Large intestine (tissue), 12 donors: ENCODE measurements at places on chromosomes 1 and 21.
A peak's percentile ranks its signal among the peaks of the same experiment; 100 is the strongest.

- no peak for DNase-seq
These were observed 72.1 kb downstream of the PGBD5 start for GRCh38 chr1:230354005-230354404.

DNA sequence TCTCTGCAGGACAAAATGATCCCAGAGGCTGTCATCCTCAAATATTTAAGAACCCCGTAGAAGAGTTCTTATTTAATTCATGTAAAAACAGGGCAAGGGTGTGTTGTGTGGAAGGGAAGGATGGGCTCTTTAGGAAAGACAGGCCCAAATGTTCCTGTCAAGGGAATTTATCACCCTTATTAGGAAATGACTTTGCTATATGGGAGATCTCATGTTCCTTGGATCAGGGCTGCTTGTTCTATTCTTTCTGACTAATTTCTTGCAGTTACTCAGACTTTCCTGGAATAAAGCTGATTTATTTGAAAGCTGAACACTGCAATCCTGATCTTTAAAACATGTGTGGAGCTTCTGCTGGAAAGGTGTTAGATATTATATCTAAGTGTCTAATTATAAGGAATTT lies 72.8 kb downstream of the SELENOF start:
- no peak for DNase-seq

GRCh38 chr1:228034954-228035837 lies 28.4 kb downstream of the WNT3A start:
- DNase-seq: no peak

GRCh38 chr1:28313702-28314546 lies 14.9 kb upstream of the MED18 start:
- peak; percentile 79 for DNase-seq

DNA sequence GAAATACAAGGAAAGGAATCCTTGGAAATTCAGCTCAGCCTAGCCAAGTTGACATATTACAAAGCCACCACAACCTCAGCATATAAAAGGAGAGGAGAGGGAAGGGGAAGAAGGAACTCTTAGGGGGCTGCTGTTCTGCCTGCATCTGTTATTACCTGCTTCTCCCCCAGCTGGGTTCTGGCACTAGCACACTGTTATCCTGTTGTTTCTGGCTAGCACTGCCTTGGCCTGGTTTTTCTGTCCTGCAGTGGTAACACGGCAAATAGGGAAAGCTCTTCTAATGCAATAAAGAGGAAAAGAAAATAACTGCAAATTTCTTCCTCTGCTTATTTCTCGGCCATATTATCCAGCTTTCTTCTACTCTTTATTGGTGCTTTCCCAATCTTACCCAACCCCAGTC lies 16.5 kb upstream of the VCAM1 start:
- no peak for DNase-seq

DNA sequence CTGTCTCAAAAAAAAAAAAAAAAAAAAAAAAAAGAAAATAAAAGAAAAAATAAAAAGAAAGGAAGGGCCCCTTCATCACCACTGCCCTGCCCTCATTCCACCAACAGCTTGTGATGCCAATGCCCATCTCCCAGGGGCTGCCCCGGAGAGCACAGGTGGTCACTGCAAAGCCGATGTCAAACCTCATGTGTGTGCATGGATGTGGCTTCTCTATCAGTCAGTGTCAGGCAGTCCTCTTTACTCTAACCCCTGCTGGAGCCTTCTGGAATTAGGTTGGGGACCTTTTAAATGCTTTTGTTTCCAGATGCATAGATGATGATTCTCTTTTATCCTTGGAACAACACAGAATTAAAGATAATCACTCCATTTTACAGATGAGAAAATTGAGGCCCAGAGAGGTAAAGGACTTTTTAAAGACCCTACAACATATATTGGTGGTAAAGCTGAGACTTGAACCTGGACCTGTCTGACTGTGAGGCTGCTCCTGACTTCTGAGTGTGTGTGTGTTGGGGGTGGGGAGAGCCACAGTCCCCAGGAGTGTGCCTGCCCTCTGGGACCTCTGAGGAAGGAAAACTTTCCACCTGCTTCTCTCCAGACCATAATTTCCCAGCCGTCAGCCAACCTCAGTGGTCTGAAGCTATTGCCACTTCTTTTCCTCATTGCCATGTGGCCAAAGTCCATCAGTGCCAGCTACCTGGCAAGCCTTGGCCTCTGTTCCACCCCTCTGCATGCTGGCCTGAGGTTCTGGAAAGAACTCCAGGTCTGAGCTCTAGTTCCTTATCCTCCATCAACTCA lies 3.0 kb upstream of the TMEM54 start:
- DNase-seq: peak; percentile 78

DNA sequence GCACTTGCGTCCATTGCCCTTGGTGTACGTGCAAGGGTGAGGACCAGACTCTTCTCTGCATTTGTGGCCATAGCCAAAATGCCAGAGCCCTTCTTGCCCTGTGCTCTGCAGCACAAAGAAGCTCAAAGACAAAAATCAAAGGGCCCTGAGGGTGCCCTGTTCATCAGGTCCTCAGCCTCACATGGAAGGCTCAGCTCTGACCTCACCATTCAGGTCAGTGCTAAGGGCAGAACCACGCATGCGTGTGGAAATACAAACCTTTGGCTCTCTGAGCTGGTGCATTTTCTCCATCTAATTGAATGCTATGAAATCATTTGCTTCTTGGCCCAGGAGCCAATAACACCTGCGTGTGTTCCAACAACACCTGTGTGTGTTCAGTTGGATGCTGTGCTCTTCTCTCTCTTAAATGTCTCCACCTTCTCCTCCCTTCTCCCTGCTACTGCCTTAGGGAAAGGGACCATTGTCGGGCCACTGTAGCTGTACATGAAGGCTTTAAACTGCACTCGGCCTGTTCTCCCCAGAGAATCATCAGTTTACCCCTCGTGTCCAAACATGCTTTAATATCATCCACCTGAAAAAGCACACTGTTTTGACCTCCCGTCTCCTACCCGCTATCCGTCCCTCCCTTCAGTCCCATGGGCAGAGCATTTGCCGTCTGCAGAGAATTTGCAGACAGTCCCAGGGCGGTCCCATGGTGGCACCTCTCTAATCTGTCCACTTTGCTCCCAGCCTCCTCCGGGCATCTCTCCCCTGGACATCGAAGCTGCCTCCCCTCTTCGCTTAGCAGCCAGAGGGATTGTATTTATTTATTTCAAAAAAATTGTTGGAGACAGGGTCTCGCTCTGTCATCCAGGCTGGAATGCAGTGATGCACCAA lies 60.6 kb downstream of the EVA1C start:
- DNase-seq: no peak

GRCh38 chr1:160628799-160629263 lies 18.0 kb downstream of the SLAMF1 start:
- no peak for DNase-seq

DNA sequence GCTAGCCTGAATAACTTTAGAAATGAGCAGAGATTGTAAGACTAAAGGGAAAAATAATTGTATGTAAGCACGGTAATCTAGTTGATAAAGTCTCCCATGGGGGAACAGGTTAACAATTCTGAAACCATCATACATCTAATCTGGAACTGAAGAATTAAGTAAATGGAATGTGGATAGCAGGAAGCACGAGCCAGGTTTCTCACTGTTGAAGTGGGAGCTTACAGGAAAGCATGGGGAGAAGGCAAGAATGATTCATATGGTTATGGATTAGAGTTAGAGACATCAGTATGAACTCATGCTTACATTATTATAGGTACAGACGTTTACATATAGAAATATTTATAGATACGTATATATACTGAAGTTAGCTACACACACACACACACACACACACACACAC lies 83.0 kb downstream of the LEPR start:
- no peak for DNase-seq

DNA sequence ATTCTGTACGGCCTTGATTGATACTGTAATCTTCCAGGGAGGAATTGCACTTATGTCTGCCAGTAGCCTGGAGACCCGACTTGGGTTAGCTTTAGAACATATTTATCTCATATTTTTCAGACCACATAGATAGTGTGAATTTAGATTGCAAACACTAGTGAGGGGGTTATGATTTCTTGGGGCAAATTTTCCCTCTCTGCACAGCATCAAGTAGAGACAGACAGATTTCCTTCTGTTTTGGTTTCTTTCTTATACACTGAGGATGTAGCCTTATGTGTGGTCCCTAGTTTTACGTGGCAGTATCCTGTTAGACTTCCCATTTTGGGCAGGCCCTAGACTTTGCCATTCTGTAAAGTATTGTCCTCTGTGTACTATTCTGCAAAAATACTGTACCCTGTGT lies 29.0 kb downstream of the SOAT1 start:
- DNase-seq: no peak

DNA sequence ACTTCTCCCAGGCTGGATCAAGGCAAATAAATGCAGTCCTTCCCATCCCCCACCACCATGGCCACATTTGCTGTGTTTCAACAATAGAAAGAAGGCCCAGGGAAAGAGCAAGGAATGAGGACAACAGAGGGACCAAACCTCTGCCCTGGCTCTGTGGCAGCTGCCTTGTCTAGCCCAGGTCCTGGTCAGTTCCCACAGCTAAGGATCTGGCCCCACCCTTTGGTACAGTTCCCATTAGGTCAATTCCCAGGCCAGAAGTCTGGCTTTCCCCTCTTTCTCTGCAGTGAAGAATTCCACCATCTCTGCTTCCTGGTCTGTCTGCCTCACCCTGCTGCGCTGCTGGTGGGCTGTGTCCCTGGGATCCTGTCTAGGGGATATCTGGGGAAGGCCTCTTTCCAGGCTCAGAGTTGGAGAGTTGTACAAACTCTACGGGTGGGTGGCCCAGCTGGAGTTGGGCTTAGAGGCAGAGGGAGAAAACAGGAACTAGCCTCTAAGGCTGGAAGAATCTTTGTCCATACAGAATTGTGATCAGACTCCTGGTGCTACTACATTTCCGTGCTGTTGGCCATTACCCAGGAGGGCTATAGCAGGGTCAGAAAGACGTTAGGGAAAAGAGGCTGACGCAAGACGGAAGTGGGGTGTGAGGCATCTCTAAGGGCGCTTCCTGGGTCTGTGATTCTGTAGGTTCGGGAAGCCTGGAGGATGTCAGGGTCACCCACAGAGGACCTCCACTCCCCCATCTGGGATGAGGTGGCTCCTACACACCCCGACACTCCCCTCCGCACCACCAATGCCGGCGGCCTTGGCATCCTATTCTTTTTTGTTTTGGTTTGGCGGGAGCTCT lies 953 bp upstream of the NDUFS2 start:
- no peak for DNase-seq

- no peak for DNase-seq
These were observed 210.3 kb downstream of the SETD4 start for GRCh38 chr21:35850029-35850428.

- no peak for DNase-seq
These were observed 44.1 kb downstream of the STYXL2 start for GRCh38 chr1:167137793-167138510.

GRCh38 chr1:157115429-157115838 lies 15.8 kb upstream of the ETV3L start:
- no peak for DNase-seq

DNA sequence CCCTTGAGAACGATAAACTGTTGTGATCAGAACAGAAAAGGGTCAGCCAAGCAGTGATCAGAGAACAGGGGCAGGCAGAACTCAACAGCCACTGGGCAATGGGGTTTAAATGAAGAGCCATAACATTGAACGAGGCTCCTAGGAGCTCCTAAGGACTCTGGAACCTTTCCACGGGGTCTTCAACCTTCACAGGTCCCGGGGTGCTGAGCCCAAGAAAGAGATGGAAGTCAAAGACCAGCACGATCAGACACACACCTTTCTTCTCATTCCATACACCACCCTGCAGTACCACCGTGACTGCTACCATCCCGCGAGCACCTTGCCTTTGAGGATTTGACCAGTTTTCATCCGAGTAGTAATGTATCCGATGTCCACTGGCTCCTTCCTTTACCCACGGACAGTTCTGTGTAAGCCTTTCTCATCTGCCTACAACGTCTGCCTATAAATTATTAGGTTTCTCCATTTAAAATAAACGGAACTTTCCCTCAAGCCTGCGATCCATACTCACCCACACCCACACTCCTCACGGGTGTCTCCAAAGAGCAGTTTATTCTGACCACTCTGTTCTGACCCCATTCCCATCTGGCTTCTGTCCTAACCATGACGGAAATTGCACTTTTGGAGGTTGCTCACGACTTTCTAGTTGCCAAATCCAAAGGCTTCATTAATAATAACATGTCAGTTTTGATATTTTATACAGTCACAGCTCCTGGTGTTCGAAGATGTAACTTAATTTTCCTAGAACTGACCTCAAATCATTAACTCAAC lies 16.8 kb upstream of the HHAT start:
- DNase-seq: no peak

- peak; percentile 30 for DNase-seq
These were observed 32.1 kb downstream of the CD244 start for GRCh38 chr1:160830321-160831153.

GRCh38 chr1:211382714-211383480 lies 56.3 kb downstream of the TRAF5 start:
- DNase-seq: peak; percentile 96

DNA sequence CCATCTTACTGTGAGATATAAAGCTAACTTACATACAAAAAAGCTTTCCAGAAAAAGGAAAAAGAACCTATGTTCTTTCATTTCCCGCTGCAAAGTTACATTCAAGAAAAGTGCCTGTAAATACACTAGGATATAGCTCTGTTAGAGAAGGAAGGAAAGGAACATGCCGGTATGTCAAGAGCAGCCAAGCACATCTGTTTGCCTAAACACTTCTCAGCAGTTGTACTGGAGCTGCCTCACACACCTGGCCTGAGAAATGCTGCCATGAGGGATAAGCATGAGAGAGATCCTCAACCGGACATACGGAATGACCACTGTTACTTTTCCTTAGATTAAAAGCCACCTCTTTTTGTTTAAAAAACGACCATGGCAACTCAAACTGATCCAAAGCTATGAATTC lies 189.7 kb downstream of the RERE start:
- no peak for DNase-seq

GRCh38 chr1:57550092-57550491 lies 126.2 kb upstream of the DAB1 start:
- no peak for DNase-seq

GRCh38 chr1:241142493-241142892 lies 214.5 kb downstream of the RGS7 start:
- DNase-seq: no peak

GRCh38 chr1:170513138-170513537 lies 18.8 kb upstream of the GORAB start:
- DNase-seq: no peak

- no peak for DNase-seq
These were observed 51.1 kb downstream of the SUSD4 start for GRCh38 chr1:223312705-223313414.

DNA sequence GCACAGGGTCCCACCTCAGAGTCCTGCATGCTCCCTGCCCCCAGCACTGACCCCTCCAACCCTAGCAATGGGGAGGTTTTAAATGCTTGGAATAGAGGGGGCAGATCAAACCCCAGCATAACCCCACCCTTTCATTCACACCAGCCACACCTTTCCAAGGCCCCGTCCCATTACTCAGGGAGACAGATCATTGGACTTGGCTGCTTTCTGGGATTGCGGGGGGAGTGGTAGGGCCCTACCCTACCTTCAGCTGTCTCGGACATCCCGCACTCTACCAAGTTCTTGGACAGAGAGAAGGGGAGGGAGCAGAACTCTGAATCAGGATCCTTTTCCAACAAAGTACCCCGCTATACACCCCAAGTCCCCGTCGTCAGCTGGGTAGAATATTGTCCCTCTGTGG lies 983 bp downstream of the PADI2 start:
- DNase-seq: no peak

GRCh38 chr1:31102501-31102950 lies 37.0 kb upstream of the PUM1 start:
- peak; percentile 88 for DNase-seq
